GM13976 (cell line): ENCODE measurements at places on chromosomes 11 and 22.
A peak's percentile ranks its signal among the peaks of the same experiment; 100 is the strongest.

GRCh38 chr11:46149826-46150225 lies 28.6 kb upstream of the PHF21A start:
- no peak for DNase-seq

- no peak for DNase-seq
These were observed 46.9 kb upstream of the PICALM start for GRCh38 chr11:86115542-86116385.

DNA sequence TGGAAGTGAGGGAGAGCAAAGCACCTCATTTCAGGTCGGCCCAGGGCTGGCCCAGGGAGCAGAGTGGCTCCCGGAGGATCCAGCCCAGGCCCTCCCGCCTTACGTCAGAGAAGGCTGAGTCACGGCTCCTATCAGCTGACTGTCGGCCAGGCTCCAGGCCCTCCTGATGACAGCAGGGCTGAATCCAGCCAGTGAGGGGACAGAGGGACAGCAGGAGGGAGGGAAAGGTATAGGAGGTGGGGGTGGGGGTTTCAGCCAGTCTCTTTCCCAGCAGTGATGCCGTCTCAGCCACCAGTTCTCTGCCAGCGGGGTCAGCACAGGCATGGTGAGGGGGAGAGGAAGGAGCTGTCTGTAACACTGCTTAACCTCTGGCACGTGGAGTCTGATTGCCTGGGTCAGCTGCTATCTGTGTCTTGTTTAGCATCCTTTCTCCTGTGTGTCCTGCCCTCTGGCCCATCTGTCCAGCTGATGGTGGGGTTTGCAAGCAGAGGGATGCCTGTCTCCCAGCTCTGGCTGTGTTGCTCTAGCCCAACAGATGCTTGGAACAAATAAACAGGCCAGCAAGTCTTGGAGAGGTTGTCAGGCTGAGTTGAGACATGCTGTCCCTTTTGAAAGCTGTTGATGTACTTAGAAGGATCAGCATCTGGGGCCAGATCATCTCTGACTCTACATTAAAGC lies 74.0 kb downstream of the ADAMTS15 start:
- no peak for DNase-seq

DNA sequence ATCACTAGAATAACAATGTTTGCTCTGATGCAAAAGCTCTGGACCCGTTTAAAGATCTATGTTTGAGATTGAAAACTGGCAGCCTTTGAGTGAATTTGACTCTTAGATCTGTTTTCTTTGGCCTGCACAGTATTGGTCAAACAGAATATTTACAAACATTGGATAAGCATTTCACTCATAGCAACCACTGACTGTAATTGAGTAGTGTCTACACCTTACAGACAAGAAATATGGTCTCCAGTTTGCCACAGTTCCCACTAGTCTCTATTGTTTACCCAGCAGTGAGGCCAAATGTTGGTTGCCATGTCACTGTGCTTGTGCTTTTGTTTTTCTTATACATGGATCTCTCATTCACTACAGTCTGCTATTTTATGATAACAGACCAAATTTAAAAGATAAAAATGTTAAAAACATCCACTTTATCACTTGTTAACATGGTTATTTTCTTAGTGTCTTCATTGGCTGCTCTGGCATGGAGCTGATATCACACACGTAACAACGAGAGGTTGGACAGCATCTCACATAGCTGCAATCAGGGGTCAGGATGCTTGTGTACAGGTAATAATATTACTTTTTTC lies 12.2 kb downstream of the ANKRD42 start:
- no peak for DNase-seq

DNA sequence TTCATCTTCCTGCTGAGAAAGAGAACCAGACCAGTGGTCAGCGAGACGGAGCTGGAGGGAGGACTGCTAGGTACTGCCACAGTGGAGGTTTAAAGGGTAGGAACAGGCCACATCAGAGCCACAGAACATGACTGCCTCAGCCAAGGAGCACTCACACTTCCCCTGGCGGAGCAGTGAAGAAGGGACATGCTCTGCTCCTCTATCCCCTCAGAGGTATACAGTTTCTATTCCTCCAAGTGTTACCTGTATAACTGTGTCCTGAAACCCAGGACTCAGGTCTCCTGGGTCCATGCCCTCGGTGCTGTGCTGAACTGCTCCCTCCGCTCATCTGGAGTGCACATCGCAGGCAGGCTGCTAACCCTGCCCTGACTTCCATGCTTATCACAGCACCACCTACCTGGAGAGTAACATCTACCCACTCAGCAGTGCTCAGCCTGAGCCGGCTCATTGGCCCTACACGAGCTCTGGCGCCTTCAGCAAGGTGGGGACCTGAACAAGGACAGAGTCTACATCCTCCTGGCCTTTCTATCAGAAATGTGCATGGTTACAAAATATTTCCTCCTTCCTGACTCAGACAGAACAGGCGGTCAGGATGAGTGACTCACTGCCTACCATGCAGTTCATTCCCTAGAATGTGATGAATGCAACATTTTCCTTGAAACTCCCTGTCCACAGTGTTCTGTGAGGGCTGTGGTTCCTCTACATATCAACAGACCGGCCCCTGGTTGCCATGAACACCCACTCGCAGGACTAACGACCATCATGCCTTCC lies 52.9 kb downstream of the C11orf58 start:
- no peak for DNase-seq

- no peak for DNase-seq
These were observed 79.3 kb upstream of the CRTAM start for GRCh38 chr11:122758974-122759373.

- DNase-seq: no peak
These were observed 18.3 kb upstream of the MICALL1 start for GRCh38 chr22:37887584-37888378.

GRCh38 chr11:73018856-73019255 lies 123.3 kb downstream of the FCHSD2 start:
- no peak for DNase-seq

GRCh38 chr11:17162376-17162775 lies 45.4 kb downstream of the PIK3C2A start:
- no peak for DNase-seq

DNA sequence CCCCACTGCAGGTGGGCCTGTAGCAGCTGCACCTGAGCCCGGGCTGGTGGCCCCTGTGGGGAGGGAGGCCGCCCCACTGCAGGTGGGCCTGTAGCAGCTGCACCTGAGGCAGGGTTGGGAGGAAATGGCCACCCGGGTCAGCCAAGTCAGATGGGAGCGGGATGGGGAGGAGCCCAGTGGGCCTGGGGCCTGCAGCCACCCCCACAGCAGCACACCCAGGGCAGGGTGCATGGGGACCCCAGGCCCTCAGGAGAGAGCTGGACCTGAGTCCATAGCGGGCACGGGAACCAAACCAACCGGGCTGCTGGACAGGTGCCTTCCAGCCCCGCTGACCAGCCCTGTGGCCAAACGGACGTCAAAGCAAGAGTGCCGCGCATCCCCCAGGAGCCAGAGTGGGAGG lies 61.7 kb downstream of the BRD1 start:
- DNase-seq: no peak

GRCh38 chr22:45667486-45667885 lies 4.1 kb upstream of the ATXN10 start:
- DNase-seq: no peak

DNA sequence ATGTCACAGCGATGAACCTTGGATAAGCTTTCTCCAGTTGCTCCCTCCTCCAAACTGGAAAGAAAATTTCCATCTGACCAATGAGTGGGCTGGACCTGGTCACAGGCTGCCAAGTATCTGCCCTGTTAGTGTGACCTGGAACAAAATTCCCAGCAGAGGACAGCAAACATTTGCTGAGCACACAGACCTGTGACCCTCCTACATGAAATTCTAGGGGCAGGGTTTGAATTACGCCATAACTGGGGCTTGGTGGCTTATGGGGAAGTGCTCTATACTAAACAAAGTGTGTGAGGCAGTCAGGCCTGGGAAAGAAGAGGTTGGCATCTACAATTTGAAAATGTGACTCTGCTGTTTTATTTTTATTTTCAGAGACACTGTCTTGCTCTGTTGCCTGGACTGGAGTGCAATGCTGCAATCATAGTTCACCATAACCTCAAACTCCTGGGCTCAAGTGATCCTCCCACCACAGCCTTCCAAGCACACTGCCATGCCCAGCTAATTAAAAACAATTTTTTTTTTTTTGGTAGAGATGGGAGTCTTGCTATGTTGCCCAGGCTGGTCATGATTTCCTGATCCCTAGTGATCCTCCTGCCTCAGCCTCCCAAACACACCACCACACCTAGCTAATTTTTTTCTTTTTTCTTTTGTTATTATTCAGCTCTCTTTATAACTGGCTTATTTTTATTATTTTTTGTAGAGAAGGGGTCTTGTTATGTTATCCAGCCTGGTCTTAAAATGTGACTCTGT lies 13.6 kb upstream of the XBP1 start:
- DNase-seq: no peak

GRCh38 chr11:126394036-126394435 lies 38.5 kb downstream of the ST3GAL4 start:
- DNase-seq: no peak

GRCh38 chr11:119284344-119285157 lies 32.4 kb downstream of the MCAM start:
- peak; percentile 73 for DNase-seq

- no peak for DNase-seq
These were observed 18.3 kb downstream of the ANKK1 start for GRCh38 chr11:113405724-113406478.

GRCh38 chr22:42368379-42369249 lies 63.6 kb downstream of the NFAM1 start:
- no peak for DNase-seq

GRCh38 chr11:60634126-60634525 lies 65.3 kb upstream of the MS4A8 start:
- DNase-seq: peak; percentile 31

GRCh38 chr22:33513388-33514338 lies 406.6 kb downstream of the LARGE1 start:
- DNase-seq: no peak

DNA sequence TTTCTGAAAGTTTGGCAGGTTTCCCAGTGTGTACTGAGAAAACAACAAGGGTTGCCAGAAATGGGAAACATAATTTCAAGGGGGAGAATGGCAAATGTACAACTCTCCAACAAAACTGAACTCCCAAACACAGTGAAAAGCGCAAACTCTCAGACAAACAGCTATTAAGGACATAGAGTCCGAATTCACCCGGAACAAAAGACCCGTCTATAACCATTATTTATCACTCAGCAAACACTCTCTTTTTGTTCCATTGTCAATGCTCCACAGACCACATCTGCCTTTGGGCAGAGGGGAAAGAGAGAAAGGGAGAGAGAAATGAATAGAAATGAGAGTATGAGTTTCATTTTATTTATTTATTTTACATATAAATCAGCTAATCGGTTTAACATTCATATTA lies 21.7 kb downstream of the KIRREL3 start:
- DNase-seq: no peak

DNA sequence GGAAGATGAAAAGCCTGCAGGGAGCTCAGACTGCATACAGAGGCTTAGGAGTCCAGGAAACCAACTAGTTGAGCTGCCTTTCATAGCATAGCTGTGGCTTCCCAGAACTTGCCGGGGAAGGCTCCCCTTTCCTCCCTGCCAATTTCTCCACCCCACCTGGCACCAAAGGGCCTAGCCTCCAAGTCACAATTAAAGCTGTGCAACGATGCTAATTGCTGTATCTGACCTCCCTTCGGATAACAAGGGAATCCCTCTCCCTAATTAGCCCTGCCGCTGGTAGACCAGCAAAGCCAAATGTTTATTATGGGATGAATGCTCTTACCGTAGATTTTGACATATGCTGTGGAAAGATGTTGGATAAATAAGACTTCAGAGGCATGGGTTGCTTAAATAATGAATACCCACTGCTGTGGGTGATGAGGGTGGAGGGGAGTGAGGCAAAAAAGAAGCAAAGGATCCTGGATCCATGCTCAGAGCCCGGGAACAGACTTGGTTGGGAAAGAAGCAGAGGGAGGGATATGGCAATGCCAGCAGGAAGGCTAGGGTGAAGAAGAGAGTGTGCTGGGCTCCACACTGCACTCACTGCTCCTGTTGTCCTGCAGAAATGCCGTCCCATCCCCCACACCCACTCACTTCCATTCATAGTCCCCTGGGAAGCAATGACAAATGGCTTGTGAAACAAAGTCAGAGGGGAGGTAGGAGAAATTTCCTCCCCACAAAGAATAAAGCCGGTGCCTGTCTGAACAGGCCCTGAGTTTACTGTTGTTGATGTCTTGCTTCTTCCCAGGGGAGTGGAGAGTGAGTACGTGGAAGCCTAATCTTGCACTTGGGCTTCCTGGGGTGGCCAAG lies 608.1 kb upstream of the CADM1 start:
- DNase-seq: no peak

DNA sequence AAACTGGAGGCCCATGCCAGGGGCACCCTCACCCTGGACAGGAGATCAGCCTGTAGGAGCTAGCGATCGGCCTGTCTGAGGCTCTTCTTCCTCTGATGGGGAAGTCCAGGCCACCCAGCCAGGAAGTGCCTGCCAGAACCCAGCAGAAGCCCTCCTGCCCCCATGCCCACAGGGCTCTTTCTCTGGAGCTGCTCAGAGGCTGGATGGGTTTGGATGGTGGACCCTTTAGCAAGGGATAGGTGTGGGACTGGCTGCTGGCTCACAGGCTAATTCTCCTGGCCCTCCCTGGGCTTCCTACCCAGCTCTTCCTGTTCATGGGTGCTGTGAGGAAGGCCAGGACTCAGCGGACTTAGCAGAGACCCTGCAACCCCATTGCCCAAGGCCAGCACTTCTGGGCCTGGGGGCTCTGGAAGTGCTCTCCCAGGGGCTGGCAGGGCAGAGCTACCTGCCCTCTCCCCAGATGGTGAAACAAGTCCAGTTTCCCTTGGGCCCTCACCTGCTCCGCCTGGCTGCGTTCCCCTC lies 7.6 kb downstream of the FXYD2 start:
- DNase-seq: no peak

DNA sequence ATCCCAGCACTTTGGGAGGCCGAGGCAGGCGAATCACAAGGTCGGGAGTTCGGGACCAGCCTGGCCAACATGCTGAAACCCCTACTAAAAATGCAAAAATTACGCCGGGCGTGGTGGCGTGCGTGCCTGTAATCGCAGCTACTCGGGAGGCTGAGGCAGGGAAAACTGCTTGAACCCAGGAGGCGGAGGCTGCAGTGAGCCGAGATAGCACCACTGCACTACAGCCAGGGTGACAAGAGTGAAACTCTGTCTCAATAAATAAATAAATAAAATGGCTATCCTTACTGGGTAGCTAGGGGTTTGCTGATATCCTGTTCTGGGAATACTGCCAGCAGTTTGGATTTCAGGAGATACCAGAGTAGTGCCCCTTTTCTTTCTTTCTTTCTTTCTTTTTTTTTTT lies 2.4 kb upstream of the RBM14 start:
- no peak for DNase-seq

GRCh38 chr11:133782116-133782725 lies 63.1 kb downstream of the SPATA19 start:
- DNase-seq: no peak
